Islet precursor cell (in vitro differentiated cells): ENCODE measurements at places on chromosomes 11 and 22.

- peak; percentile 76 for DNase-seq
Measured at GRCh38 chr11:34601085-34601444, 19.8 kb upstream of the EHF start.

- DNase-seq = no peak
Measured at GRCh38 chr11:117931971-117932370, 2.8 kb upstream of the TMPRSS13 start.

- DNase-seq = no peak
Measured at GRCh38 chr11:112310419-112310818, 49.8 kb upstream of the PLET1 start.

DNA sequence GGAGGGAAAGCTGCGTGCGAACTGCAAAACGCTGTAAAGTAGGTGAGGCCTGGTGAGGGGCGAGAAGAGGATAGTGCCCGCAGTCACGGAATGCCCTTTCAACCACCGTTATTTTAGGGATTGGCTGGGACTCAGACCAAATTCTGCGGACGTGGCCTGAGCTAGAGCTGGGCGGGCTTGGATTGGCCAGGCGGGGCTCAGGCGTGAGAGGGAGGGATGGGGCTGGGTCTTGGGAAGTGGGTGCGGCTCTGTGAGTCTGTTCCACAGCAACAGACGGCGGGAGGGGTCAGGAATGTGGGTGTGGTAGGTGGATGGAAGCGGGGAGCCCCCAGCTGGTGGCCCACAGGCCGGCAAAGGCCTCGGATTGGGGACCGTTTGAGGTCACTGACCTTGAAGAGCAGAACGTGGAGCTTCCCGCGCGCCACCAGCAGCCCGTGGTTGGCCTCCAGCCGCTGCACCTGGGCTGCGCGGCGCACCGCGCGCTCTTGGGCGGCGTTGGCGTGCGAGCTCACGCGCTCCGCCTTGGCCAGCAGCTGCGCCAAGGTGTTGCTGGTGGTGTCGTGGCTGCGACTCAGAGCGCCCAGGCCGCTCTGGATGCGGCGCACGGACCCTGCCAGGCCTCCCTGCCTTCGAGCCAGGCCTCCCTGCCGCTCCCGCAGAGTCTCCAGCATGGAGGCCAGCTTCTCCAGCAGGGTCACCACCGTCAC is 444 bp downstream of the CAVIN3 start:
- DNase-seq = peak; percentile 98

DNA sequence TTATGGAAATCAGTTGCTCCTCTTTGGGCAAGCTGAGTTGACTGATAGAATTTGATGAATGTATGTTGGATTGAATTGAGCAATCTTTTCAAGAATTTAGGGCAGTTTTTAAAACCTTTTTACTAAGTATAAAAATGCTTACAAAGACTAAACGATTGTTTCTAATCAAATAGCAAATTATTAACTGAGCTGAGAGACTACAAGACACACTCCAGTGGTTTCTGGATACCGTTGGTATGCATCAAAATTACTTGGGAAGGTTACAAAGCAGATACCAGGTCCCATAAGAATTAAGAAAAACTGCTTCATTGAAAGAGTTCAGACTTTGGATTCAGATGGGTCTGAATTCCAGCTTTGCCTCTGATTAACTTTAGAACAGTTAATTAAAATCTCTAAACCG is 721.4 kb downstream of the FAM181B start:
- no peak for DNase-seq

DNA sequence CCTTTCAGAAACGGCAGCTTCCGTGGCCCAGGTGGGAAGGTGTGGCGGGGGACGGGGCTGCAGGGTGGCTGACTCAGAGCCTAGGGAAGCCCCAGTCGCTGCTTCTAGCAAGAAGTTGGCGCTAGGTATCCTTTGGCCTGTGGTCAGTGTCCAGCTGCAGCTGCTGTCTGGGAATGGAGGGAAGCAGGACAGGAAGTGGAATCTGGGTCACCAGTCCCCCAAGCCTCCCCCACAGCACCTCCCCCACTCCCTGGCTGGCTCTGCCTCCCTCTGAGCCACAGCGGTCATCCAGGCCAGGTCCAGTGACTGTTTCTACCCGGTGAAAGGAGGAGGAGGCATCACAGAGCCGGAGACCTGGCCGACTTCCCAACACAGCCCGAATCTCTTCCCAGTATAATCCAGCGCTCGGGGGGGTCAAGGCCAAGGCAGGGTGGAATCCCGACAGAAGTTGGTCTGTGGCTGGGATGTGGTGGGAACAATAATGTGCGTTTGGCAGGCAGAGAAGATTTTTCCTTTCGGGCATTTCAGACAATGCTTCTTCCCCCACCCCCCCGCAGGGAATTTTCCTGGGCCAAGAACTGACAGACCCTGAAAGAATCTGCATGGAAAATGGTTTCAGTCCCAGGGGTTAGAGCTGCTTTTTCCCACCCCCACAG is 45.1 kb downstream of the C11orf96 start:
- peak; percentile 86 for DNase-seq

GRCh38 chr11:87359401-87359800 is 321.7 kb downstream of the TMEM135 start:
- DNase-seq = no peak

GRCh38 chr11:71908218-71908617 is 20.2 kb downstream of the XNDC1N start:
- DNase-seq = no peak

DNA sequence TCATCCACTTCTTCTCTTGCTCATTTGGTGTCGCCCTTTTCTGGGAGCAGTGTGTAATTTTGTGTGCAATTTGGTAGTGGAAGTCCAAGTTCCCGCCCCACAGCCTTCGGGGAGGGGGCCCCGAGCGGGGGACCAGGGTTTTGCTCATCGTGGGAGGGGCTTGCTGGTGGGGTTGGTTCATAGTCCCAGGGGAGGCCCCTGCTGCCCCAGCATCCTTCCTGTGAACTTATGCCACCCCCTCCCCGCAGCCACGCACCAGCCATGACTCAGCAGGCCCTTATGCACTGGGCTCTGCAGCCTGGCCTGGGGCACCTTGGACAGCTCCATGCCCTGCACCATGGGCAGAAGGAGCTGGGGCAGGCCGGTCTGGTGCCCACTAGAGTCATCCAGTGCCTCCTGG is 1183.6 kb downstream of the BRD1 start:
- no peak for DNase-seq

DNA sequence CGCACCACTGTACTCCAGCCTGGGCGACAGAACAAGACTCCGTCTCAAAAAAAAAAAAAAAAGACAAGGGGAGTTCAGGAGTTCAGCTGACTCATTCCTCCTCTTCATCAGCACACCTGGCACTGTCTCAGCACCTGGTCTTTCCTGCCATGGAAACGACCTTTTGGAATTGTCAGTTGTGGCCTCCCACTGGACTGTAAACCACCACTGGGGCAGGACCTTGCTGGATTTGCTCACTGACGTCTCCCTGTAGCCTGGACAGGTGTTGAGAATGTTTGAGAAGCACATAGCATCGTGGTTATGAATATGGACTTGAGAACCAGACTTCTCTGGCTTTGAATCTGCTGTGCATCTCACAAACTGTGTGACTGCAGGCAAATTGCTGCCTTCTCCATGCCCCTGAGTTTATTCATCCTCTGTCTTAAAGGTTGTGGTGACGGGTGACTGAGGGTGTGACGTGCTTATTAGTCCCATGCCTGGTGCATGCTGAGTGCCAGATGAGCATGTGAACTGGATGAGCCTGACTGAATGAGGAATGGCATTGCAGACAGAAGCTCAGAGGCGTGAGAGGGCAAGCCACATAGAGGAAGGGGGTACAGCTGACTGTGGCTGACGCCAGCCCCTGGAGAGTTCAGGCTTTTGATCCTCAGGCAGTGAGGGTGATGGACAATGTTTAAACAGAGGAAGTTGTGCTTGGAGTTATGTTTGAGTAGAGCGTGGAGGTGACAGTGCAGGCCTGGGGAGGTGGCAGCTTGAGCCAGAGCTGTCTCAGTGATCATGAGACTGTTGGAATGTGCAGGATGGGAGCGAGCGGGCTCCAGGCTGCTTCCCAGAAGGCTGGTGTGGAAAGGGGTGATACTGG is 12.7 kb downstream of the TOM1 start:
- DNase-seq = no peak

DNA sequence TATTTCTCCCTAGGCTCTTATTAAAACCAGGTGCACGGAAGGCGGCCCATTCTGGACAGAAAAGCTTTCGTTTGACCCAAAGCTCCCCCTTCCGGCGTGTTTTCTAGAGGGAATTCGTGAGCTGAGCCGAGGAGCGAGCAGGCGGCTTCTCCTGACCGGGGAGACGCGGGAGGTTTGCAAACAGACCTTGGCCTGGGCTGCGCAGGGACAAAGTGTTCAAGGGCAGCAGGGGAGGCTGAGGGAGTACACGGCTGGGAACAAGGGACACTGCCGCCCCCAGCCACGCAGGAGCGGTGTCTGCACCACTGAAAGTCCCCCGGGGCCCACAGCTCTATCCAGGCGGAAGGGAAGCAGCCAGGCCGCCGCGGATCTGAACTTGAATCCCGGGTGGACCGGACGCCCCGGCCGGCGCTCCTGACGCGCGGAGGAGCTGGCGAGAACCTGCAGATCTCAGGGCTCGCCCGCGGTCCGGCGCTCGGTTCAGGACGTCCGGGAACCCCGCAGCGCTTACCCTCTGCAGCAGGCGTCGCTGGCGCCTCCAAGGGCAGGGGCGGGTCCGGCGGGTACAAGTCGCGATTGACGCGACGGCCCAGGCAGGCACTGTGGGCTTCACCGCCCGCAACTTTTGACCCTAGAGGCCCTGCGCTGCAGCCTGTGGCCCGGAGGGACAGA is 101.9 kb downstream of the WT1 start:
- DNase-seq = peak; percentile 88

- DNase-seq = peak; percentile 41
Measured at GRCh38 chr11:11261629-11262028, 91.4 kb downstream of the CSNK2A3 start.

DNA sequence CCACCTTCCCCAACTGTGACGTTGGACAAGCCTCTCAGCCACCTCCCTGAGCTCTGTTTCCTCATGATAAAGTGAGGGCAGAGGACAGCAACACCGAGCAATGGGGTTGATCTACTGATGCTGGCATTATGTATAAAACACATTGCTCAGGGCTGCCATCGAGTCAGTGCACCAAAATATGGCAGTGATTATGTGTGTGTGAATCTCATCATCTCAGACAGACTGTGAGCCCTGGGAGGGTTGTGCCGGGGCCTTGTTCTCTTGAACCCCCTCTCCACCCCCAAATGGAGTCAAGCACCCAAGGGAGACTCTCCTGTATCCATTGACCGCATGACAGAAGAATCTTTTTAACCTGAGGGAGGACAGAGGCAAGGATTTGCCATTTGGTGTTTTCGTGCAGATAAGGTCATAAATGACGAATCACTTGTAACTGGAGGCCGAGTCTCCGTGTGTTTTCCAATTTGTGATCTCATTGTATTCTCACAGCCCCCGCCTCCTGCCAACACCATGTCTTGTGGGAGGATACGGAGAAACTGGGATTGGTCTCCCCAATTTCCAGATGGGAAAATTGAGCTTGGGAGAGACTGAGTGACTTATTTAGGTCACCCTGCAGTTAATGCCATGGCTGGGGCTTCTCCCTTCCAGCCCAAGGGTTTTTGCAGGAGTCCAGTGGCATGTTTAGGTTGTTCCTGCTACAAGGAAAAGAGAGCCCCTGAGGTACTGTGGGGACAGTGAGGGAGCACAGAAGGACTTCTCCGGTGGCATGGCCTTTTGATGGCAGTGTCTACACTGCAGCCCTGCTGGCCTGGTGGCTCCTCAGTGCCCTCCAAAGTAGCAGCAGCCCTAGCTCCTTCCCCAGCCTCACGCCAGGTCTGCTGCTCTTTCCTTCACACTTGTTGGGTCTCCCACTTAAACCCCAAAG is 52.4 kb downstream of the CHRDL2 start:
- DNase-seq = peak; percentile 38

- DNase-seq = peak; percentile 61
Measured at GRCh38 chr11:114159320-114159719, 99.8 kb downstream of the ZBTB16 start.

DNA sequence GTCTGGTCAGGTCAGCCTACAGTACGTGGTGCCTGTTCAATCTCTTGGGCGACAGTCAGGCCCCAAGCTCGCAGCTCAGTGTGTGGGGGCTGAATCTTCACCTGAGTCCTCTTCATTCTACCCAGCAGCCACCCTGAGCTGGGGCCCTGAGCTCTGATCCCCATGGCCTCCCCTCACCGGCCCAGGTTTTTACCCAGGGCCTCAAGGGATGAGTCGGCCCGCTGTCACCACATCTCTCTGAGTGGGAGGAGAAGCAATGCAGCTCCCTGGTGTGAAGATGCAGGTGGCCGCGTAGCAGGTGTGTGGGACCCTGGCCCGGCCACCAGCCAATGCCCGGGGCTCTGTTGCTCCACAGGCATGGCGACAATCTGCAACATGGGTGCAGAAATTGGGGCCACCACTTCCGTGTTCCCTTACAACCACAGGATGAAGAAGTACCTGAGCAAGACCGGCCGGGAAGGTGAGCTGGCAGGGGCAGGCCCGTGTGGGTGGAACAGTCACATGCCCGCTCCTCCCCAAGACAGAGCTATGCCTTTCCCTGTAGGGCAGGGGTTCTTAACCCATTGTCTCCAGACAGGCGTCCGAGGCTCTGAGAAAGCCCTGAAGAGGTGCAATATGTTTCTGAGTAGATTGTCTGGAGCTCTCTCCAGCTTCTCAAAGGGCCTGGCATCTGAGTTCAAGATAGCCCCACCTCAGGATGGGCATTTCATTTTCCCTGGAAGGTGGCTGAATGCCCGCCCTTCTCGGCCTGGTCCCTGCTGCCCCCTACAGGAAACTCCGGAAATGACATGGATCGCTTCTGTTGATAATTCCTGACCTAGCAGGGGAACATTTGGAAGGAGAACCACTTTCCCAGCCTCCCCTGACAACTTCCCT is 26.9 kb downstream of the POLR3H start:
- peak; percentile 77 for DNase-seq

DNA sequence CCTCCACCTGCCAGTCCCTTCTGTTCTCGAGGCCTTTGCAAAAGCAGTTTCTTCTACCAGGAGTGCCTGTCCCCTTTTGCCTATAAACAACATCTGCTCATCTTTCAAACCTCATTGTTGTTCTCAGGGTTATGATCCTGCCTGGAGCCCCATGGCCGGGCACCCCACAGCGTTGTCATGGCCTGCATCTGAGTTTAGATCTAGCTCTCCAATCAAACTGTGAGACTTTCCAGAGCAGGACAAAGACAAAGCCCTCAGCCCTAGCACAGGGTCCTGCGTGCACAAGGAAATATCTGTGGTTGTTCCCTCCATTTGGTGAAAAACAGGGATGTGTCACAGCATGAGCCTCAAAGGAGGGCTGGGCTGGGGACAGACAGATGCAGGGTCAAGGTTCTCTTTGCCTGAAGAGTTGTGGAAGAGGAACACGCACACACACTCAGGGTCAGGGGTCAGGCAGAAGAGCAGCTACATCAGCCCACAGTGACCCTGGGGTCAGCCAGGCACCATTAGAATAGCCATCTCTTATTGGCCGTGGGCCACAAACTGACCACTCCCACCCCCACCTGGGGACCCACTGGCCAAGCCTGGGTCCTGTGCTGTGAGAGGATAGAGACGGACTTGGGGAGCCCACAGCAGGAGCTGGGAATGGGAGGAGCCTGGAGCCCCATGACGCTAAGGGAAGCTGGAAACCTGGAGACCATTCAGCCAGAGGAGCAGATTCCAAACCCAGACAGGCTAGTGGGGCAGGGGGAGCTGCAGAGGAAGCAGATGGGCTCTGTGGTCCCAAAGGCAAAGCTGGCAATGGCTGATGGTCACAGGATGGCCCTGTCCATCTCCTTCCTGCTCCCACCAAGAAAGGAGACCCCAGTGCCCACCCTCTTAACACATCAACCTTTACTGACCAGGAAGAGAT is 99.4 kb downstream of the PDE2A start:
- DNase-seq = peak; percentile 49
